ENCODE measurements at places on chromosomes 4 and X.

GRCh38 chrX:153921070-153921469 lies 5.0 kb downstream of the ARHGAP4 start:
- no peak for DNase-seq

DNA sequence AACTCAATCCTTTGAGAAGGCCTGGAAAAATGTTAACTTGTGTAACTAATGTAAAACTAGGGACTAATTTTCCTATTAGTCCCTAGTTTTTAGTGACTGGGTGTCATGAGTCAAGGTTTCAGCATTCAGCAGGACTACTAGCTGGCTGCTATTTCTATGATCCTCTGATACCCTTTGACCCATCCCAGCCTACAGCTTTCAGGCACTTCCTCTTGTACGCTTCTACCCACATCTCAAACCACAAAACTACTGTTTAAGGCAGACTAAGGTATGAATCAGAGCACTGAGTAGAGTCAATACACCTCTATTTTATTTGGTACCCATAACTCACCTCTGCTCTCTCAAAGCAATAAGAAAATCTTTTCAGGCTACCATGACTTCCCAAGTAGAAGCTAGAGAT lies 809.6 kb downstream of the PDHA2 start:
- DNase-seq = no peak

- DNase-seq = no peak
Measured at GRCh38 chrX:3445806-3446490, 99.5 kb upstream of the MXRA5 start.

GRCh38 chrX:40262157-40263013 lies 164.6 kb upstream of the BCOR start:
- no peak for DNase-seq

DNA sequence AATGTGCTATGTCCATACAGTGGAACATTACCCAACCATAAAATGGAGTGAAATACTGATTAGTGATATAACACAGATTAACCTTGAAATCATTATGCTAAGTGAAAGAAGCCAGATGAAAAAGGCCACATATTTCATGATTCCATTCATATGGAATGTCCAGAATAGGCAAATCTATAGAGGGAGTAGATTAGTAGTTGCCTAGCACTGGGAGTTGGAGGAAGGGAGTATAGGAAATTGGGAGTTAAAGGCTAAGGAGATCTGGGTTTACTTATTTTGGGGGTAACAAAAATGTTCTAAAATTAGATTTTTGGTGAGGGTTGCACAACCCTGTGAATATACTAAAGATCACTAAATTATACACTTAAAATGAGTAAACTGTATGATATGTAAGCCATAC lies 26.8 kb downstream of the ENOX2 start:
- DNase-seq = no peak

GRCh38 chr4:8940792-8941491 lies 69.3 kb upstream of the HMX1 start:
- DNase-seq = no peak

DNA sequence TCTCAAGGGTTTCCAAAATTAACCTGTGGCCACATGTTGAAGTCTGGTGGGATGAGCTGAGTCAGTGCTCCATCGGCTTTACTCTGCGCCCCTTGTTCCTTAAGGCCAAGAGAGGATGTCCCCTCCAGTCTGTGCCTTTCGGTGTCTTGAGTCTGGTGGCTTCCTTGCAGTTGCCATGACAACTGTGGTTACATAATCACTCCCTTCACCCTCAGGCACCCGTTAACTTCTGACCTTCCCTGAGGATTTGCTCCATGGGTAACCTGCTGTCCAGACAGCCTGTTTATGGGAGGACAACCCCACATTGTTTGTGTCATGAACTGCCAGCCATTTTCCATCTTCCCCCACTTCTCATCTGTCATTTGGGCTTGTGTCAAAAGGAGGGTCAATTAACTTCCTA lies 401.1 kb upstream of the LCORL start:
- no peak for DNase-seq

DNA sequence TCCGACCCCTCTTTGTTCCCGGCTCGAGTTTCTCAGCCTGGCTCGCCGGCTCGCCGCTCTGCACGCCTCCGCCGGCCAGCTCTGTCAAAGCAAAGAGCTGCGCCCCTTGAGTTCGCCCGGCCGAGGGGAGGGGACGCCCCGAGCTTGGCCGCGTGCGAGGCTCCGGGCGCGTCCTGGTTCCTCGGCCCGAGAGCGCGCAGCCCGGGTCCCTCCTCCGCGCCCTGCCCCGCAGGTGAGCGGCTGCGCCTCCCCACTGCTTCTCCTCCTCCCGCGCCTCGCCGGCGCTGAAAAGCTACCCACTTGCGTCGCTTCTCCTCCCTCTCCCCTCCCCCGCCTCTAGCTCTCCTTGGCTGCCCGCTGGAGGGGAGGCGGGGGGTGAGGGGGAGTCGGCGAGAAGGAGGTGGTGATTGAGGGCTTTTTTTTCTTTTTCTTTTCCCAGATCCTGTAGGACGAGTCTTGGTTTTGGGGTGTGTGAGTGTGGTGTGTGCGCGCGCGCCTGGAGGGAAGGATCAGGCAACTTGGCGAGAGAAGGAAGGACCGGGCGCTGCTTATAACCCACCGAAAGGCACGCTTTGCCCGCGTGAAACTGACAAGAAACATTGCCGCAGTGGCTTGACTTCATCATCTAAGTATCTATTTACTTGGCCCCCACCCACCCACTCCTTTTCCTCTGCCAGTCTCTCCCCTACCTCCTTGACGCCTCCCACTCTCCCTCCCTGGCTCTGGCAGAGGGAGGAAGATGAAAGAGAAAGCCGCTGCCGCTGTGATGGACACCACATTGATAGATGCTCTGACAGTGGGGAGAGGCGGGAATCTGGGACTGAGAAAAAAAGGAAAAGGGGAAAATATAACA lies at the start of gene LEF1:
LEF1 (minus strand) TSS at position 262 of the 853 bp plus-strand sequence. CDS start 1,165 bp downstream, outside the sequence.
- DNase-seq = peak; percentile 74

DNA sequence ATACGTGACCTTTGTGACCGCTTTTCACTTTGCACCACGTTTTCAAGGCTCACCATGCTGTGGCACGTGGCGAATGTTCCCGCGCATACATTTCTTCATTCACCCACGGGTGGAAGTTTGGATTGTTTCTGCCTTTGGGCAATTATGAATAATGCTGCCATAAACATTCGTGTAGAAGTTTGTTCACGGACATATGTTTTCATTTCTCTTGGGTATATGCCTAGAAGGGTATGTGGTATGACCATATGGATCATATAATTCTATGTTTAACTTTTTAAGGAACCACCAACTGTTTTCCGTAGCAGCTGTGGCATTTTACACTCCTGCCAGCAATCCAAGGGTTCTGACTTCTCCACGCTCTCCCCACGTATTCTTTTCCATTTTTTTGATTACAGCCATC lies 60.9 kb upstream of the MXD4 start:
- no peak for DNase-seq

- no peak for DNase-seq
Measured at GRCh38 chr4:182015893-182016292, 227.3 kb upstream of the TENM3 start.

DNA sequence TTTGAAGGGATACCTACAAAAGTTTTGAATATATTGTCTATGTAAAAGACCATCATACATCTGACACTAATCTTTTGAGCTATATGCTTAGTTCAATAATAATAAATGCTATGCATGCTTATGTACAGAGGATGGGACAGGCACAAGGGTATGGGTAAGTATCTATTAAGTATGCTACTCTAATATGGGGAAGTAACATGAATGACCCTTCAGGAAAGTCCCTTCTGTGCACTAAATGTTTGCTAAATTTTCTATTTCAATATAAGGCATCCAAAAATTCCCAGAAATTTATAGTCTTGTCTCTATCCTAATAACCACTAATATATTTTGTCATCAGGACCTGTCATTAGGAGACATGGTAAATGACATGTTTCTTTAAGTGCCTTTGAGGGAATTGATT lies 19.0 kb downstream of the ATP8A1 start:
- no peak for DNase-seq

- DNase-seq = no peak
Measured at GRCh38 chr4:148834804-148835631, 392.8 kb upstream of the NR3C2 start.

- DNase-seq = no peak
Measured at GRCh38 chr4:96681218-96681617, 841.3 kb downstream of the PDHA2 start.
